ENCODE measurements at places on chromosomes 16 and 17.

- DNase-seq = no peak
Observed at GRCh38 chr16:1290860-1291575, 18.4 kb upstream of the UBE2I start.

GRCh38 chr16:75566758-75567255 is 628 bp downstream of the GABARAPL2 start:
- peak; percentile 14 for DNase-seq

- DNase-seq = no peak
Observed at GRCh38 chr17:78130090-78130436, 508 bp upstream of the TMC8 start.

GRCh38 chr16:87702325-87702811 is 63.4 kb downstream of the KLHDC4 start:
- DNase-seq = no peak

- peak; percentile 45 for DNase-seq
Observed at GRCh38 chr17:48544349-48545021, 424 bp downstream of the HOXB2 start.

DNA sequence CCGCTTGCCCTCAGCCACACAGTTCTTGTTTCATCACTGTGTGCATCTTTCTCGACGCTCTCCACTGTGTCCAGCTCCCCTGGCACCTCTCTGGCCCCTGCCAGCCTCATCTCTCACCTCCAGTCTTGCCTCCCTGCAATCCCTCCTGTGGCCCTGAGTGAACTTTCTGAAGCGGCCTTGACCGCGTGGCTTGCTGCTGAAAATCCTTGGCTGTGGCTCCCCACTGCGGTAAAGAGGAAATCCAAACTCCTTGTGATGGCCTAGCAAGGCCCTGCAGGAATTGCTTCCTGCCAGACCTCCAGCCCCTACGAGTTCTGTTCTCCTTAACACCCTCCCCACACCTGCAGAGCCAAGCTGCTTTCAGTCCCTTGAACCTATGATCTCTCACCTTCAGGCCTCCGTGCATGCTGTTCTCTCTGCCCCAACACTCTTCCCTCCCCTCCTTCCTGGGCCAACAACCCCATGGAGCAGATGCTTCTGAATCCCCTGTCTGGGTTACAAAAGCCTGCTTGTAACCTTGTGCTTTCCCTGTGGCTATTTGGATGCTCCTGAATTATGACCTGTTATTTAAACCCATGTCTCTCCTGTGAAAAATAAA is 33.6 kb upstream of the BRD7 start:
- no peak for DNase-seq

DNA sequence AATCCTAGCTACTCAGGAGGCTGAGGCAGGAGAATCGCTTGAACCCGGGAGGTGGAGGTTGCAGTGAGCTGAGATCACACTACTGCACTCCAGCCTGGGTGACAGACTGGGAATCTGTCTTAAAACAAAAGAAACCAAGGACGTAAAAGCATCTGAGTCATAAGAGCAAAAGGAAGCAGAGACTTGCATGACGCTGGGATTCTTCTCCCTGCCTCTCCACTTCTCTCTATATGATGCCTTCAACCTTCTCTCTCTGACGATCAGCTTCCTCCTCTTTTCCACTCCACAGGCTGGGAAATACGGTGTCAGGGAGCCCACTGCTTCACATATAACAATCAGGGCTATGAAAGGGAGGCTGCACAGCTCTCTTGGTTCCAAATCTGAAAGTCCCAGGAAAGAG is 43.2 kb upstream of the CCL1 start:
- DNase-seq = no peak

GRCh38 chr16:12287796-12288536 is 311.4 kb downstream of the SNX29 start:
- no peak for DNase-seq

GRCh38 chr17:685006-685405 is 29.6 kb downstream of the VPS53 start:
- no peak for DNase-seq

DNA sequence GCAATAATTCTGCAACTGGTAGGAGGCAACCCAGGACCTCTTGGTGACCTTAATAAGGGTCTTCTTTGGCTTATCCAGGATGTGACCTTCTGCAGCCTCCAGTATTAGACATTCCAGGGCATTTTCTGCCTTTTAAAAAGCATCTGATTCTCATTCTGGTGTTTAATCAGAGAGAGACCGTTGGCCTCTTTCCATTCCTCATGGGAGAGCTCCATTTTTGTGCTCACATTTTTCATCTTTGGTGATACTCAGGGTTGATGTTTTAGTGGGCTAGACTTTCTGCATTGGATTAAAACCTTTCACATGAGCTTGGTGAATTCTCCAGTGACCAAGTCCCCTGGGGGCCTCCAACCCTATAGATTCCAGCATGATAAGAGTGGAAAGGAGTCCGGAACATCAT is 150.2 kb upstream of the CACNG5 start:
- DNase-seq = no peak

DNA sequence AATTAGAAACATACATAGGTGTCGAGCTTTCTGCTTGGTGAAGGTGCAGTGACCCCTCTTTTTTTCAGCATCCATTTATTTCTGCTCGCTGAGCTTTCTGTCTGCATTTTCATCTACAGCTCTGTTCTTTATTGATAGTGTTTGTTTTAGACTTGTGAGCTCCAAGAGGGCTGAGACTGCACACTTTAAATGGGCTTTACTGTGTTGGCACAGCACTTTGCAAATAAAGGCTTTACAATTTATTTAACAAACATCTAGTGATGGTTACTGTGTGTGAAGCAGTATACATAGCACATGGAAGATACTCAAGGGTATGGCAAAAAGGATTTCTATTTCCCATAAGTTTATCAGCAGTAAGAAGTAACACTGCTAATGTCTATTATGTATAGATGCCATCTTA is 563.7 kb upstream of the HSBP1 start:
- DNase-seq = no peak

- DNase-seq = no peak
Observed at GRCh38 chr16:30041841-30042240, 10.8 kb upstream of the TLCD3B start.

- no peak for DNase-seq
Observed at GRCh38 chr17:79533116-79533515, 77.7 kb downstream of the RBFOX3 start.

- DNase-seq = no peak
Observed at GRCh38 chr16:85092309-85092708, 20.0 kb downstream of the CIBAR2 start.

DNA sequence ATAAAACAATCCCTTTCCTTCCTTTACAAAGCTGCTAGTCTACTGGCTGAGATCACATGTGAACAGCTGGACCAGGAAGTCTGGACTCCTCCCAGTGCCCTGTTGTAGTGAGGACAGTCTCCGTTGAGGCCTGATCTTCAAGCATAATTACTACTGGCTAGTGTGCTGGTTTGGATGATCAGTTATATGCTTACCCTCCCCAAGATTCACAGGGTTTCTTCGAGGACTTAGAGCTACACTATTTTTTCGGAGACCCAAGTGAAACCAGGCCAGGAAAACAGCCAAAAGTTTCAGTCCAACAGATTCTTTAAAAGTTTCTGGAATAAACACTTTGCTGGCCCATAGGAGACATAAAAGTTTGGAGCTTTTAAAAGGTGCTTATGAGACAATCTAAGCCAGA is 194.9 kb upstream of the CDH11 start:
- no peak for DNase-seq

DNA sequence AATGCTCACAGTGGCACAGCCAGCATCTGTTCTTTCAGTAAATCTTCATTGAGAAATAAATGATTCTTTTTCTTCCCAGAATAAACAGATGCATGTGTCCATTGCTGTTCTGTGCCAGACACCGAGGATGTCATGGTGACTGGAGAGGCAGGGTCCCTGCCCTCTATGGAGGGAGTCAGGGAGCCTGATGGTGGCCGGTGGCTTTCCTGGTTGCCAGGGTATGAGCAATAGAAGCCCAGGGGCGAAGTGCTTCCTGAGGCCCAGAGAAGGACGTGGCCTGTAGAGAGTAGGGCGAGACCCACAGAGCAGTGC is 29.9 kb upstream of the NUDT16L1 start:
- DNase-seq = no peak

- no peak for DNase-seq
Observed at GRCh38 chr16:28158136-28158535, 53.6 kb downstream of the XPO6 start.

DNA sequence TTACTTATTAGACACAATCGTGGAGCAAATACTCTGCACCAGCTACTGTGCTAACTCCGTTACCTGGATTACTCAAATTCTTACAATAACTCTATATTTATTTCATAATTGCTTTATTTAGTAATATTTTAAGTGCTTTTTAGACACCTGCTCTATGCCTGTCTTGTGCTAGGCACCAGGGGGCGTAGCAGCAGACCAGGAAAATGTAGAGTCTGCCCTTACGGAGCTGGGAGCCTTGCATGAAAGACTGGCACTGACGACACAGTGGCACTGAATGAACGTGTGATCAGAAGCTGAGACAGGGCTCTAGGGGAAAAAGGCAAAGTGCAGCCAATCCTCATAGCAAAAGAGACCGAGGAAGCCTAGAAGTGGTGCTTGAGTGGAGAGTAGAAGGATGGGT is 486.5 kb downstream of the CDH13 start:
- no peak for DNase-seq

DNA sequence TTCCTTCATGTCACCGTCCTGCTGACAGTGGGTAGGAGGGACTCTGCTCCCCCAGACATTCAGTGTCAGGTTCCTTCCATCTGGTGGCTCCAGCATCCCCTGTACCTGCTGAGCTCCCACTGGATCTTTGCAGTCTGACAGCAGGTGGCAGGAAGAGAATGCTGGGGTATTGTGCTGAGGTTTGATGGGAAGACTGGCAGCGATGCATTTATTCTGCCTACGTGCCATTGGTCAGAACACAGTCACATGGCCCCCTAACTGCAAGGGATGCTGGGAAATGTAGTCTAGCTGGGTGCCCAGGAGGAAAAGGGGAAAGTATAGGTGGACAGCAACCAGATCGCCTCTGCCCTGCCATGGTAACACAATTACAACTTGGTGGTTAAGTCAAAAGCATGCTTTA is 44.4 kb downstream of the IRX3 start:
- DNase-seq = no peak

DNA sequence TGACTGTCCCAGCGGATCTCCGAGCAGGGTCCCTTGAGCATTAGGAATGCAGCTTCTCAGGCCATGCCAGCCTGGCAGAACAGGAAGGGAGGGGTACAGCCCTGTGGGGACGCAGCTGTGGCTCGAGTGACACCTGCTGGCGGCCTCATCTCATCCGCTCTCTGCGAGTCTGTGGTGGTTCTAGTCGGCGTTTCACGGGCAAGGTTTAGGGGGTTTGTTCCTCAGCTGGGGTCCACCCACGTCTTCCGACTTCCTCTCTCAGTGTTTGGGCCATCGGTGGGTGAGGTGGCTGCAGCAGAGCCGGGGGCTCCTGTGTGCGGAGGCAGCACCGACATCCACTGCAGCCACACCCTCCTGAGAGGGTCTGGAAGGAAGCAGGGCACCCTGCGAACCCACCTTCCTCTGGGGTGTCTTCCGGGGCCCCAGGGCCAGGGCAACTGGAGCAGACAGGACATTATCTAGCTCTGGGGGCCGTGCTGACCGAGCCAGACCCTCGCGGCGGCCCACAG is 33.3 kb downstream of the JPH3 start:
- peak; percentile 51 for DNase-seq

GRCh38 chr17:56699186-56699894 is 105.8 kb downstream of the NOG start:
- no peak for DNase-seq

GRCh38 chr17:62653002-62653825 is 25.7 kb downstream of the MRC2 start:
- DNase-seq = peak; percentile 12

GRCh38 chr16:84451781-84452180 is 52.7 kb downstream of the MEAK7 start:
- DNase-seq = no peak

- DNase-seq = peak; percentile 65
Observed at GRCh38 chr17:50425682-50426471, at the start of gene ACSF2. TSS of gene ACSF2 (plus strand) at chr17:50426218. CDS start at chr17:50426262, 44 bp downstream.

GRCh38 chr17:45775576-45776011 is 8.5 kb upstream of the CRHR1 start:
- DNase-seq = no peak

DNA sequence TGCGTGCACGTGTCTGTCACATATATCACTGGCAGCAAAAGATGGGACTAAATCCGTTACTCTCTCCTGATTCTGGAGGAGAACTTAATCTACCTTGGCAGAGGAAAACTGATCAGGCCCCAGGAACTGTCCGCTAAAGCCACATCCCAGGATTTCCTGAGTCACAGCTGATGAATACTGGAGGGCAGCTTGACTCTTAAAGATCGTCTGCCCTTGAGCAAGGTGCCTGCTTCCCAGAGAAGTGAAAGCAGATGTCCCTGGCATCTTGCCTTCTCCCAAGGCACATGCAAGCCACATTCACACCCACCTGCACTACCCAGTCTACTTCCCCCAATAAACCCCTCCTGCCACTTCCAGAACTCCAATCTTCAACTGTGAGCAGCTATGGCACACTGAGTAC is 99.8 kb downstream of the CPPED1 start:
- DNase-seq = no peak

- DNase-seq = no peak
Observed at GRCh38 chr17:82569621-82570020, 50.1 kb downstream of the FOXK2 start.

- no peak for DNase-seq
Observed at GRCh38 chr16:58670177-58670576, 14.4 kb downstream of the SLC38A7 start.

- DNase-seq = no peak
Observed at GRCh38 chr16:57601801-57602478, 26.5 kb upstream of the ADGRG1 start.

DNA sequence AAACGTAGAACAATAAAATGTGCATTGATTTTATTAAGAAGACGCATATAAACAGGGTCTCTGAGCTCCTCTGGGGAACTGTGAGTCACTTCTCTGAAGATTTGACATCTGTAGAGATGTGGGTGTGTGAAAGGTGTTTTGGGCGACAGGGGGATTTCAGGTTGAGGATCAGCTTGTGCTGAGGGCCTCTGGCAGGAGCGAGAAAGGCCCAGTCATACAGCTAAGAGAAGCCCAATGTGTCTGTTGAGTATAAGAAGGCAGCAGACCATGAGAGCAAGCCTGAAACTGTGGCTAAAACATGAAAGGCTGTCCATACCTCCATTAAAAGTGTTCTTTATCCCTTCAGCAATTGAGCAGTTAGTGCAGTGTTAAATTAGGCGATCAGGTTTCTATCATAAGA is 406.5 kb upstream of the MON1B start:
- DNase-seq = no peak

GRCh38 chr16:83574388-83574787 is 233.4 kb upstream of the HSBP1 start:
- no peak for DNase-seq

DNA sequence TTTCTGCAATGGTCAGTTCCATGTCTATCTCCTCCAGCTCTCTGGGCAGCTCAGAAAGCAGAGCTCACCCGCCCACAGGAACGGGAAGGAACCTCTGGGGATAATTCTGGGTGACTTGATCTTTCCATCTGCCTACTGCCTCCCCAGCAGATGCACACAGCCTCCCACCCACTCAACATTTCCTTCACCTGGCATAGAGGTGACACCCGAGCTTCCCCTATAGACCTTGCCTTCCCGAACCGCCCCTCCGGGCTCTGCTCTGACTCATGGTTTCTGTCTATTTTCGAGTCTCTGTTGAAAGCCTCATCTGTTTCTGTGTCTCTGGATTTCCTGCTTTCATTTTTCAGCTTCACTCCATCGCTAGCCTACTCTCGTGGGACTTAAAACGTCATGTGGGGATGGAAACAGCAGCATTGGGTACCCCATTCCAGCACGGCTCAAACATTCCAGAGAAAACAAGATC is 11.4 kb downstream of the GGA3 start:
- peak; percentile 52 for DNase-seq
